NCI-H187 (cell line): ENCODE measurements at places on chromosomes 2 and 18.

DNA sequence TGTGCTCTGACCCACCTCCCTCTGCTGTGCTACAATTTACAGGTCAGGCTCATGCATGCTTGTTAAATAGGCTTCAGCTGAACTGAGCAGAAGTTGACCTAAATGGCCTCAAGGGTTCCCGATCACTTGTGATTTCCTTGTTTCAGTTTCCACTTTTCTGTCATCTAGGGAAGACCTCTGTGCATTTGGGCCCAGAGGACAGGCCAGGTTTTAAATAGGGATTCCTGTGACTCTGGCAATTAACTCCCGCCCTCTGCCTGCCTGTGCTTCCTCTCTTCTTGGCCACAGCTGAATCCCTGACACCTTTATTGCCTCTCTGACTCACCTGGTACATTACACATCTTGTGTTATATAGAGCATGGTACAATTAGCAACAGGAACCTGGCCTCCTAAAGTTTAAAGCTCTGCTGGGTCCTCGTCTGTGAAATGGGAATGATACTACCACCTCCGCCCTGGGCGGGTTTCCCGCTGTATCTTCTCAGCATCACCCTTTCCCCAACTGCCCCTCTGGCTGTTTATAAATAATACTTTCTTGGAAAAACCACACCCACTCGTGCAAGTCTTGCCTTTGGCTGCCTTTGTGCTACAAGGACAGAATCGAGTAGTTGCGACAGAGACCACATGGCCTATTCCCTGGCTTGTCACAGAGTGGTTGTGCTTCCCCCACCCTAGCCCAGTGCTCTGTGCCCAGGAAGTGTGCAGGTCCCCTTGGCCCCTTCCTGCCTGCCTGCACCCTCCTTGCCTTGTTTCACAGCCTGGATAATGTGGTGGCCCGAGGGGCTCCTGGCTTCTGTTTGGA, 7.9 kb downstream of the CABLES1 start:
- DNase-seq, result no peak

DNA sequence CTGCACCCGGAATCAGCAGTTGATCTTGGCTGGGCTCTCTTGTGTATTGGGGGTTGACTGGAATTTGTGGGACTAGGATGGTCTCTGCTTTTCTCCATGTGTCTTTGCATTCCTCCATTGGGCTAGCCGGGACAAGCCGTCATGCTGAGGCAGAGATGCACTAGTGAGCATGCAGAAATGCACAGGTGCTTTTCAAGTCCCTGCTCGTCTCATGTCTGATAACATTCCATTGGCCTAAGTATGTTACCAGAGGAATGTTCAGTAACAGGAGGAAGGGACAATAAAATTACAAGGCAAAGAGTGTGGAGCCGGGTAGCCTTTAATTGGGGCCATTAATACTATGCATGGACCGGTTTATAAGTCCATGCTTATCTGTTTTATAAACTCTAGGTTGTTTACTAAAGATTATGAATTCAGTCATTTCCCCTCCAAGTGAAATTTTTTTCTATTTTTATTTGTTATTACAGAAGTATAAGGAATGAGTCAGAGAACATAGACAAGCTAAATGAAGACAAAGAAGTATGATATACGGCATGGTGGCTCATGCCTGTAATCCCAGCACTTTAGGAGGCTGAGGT, 24.4 kb upstream of the AAK1 start:
- DNase-seq, result no peak

GRCh38 chr2:45872211-45872610, 220.7 kb downstream of the PRKCE start:
- no peak for DNase-seq

- no peak for DNase-seq
These were observed 15.6 kb downstream of the KIF3C start for GRCh38 chr2:25966531-25967270.

GRCh38 chr2:191245869-191246531, 796 bp downstream of the MYO1B start:
- no peak for DNase-seq

GRCh38 chr18:67421651-67422050, 94.9 kb downstream of the DSEL start:
- DNase-seq, result no peak

GRCh38 chr18:45386041-45386655, 229.1 kb upstream of the SLC14A2 start:
- no peak for DNase-seq

DNA sequence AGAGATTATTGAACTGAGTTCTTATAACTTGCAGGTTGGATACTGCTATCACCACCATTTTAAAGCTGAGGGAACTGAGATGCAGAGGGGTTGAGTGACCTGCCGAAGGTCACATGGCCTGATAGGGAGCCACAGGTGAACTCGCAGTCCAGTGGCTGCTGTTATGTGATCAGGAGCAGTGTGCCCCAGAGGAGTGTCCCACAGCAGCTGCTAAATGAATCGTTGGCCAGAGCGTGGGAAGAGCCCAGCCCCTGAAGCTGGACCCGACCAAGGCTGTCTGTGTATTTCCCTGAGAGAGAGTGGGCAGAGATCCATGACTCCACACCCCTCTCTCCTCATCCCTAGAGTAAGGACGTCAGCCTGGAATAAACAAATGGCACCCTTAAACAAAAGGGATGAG, 26.7 kb upstream of the PRLH start:
- DNase-seq, result no peak
